ENCODE measurements at places on chromosomes 5 and 9. TPM values are rescaled to one million over a fixed set of nuclear protein-coding genes. Genes with fewer than 3 reads are reported as not detected.

DNA sequence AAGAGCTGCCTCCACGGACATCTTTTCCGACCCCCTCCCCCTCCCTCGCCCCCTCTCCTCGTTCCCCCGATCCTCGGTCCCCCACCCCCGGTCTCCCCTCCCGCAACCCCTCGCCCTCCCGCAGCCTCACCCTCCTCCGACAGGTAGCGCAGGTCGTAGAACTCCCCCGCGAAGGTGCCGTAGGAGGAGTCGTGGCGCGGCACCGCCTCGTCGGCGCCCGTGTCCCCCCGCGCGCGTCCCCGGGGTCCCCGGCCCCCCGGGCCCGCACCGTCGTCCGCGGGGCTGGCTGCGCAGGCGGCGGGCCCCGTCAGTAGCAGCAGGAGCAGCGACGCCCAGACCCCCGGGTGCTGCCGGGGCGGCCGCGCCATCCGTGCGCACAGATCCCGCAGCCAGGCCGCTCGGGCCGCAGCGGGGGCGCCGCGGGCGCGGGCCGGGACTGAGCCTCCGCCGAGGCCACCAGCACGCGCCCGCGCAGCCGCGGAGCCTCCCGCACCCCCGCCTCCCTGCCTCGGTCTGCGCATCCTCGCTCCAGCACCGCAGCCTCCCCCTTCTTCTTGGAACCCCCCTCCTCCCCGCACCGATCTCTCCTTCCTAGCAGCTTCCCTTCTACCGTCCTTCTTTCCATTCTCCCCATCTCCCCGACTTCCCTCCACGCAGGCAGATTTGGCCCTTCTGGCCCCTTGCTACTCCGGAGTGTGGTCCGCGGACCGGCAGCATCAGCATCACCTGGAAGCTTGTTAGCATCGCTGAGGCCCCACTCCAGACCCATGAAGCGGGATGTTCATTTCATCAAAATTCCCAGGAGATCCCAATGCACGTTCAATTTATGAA lies at the start of gene FRRS1L:
Gene FRRS1L, minus strand, starts transcription at position 479 of the 831 bp plus-strand sequence. Its CDS starts 111 bp downstream, at position 368.
- DNase-seq, result peak; percentile 66

- no peak for DNase-seq
These were observed 246.0 kb upstream of the NUDT12 start for GRCh38 chr5:103808464-103809106.

DNA sequence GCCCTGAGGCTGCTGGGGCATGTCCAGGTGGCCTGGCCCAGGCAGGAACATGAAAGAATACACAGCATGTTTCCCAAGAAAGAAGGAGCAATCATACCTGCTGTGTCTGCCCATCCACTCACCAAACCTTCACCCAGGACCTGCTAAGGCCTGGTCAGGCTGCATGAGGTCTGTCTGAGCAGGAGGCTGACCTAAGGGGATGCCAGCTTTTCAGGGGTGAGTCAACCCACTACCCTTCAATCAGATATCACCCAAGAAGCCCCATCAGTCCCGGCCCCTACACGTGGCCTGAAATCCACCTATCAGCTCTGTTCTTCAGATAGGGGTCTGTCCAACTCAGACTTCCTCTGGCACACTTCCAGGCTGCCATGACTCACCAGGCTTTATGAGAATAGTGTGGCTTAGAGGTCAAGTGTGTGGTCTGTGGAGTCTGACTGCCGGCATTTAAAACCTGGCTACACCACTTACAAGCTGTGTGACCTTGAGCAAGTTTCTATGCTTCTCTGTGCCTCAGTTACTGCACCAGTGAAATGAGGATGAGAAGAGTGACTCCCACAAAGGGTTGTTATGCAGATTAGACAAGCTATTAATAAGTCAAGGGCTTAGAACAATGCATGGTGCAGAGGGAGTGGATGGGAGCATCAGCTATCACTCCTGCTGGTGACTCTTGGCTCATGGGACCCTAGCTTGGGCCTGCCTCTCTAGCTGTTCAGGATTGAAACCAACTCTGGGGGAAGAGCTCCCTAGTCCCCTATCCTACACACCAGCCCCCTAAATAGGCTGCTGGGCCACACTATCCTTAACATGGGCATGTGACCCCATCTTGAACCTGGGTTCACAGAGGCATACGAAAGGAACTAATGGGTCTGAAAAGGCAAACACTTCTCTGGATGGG lies 130.3 kb downstream of the PAX5 start:
- peak; percentile 80 for DNase-seq

- no peak for DNase-seq
These were observed 88.4 kb downstream of the CCDC171 start for GRCh38 chr9:15641291-15641690.

GRCh38 chr5:141475625-141476131 lies at the start of gene PCDHGC3:
TSS of gene PCDHGC3 (plus strand) at chr5:141475966. CDS start at chr5:141476117, 151 bp downstream.
- peak; percentile 92 for DNase-seq

GRCh38 chr9:88319936-88320747 lies 68.1 kb upstream of the SPIN1 start:
- DNase-seq, result no peak

DNA sequence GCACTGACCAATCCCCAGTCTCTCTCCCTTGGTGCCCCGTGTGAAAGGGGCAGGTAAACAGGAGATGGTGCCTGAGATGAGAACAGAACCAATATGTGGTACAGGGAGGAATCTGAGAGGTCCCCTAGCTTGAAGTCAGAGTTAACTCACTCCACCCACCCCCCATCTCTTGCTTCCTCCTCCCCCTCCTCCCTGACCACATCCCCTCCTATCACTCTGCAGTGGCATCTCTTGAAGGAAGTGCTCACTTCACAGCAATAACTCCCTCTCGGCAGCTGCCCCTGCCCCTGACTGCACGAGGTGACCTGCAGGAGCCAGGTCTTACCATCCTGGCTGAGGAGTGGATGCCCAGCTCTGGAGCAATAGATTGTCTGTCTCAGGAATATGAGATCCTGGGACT lies 224.0 kb downstream of the GAS1 start:
- no peak for DNase-seq

DNA sequence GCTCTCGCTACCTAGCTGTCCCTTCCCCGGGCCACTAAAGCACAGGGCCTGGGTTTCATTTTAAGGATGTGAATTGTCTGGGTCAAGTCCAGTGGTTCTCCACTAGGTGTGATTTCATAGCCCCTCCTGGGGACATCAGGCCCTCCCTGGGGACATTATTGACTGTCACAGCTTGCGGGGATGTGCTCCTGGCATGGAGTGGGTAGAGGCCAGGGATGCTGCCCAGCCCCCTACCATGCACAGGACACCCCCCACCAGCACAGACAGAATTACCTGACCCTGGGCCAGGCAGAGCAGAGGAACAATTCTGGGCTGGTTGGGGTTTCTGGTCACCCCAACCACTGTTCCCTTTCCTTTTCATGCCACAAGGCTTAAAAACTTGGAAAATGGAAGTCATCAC lies 4.1 kb downstream of the FAM78A start:
- DNase-seq, result no peak

DNA sequence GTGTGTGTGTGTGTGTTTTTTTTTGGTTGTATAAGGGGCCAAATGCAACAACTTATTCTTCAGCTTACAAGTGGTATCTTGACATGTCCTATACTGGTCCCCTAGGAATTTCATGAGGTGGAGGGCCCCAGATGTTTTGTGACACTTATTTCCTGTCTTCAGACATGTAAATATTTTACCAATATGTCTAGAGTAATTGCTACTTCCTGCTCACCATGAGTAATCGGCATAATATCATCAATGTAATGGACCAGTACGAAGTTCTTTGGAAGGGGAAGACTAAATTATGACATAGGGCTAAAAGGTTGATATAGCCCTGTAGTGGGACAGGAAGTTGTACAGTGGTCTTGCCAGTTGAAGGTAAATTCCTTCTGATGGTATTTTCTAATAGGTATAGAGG lies 3.7 kb upstream of the OTULIN start:
- no peak for DNase-seq

GRCh38 chr5:176895831-176896230 lies 3.3 kb downstream of the HK3 start:
- DNase-seq, result no peak

POLK gene
- total RNA-seq, result 24.9 TPM

LPCAT1 gene
- total RNA-seq, result 12.7 TPM

COL23A1 gene
- total RNA-seq, result 3.4 TPM

PCDHB12 gene
- 2.3 TPM for total RNA-seq

Data from lower leg skin (tissue), 4 donors.